ENCODE measurements at places on chromosomes 3 and 15.
A peak's percentile ranks its signal among the peaks of the same experiment; 100 is the strongest.

- peak; percentile 15 for DNase-seq
These were observed 1.7 kb downstream of the MEIS2 start for GRCh38 chr15:37098468-37099318.

GRCh38 chr3:29067007-29067406 lies 213.9 kb upstream of the RBMS3 start:
- DNase-seq, result no peak

DNA sequence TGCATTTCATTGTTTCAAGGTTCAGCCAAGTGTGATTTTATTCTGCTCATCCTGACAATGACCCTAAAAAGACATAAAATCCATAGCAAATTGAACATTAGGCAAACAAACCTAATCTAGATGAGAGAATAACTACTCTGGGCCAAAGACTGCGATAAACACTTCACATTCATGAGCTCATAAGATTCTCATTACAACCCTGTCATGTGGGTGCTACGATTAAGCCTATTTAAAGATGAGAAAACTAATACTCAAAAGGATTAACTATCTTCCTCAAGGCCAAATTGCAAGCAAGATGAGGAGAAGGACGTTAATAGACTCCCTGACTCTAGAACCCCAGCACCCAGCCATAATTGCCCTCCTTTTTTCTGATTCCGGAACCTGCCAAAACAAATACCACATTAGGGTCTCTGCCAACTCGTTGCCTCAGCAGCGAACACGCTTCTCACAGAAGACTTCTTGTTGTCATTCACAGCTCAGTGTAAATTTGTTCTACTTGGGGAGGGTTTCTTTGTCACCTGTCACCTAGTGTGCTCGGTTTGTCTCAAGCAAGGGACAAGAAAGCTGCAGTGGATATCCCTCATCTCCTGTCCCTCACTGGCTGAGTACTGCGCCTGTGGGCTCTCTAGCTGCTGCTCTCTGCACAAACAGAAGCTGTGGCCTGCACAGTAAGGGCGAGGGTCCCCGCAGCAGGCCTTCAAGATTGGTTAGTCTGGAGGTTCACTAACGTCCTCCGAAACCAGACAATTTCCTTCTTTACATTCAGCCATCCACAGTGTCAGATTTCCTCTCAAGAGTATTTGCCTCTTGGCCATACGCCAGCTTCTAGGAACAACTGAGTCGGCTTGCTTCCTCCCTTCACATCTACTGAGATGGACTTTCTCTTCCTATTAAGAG lies 200.0 kb upstream of the UBE2E2 start:
- peak; percentile 56 for DNase-seq

DNA sequence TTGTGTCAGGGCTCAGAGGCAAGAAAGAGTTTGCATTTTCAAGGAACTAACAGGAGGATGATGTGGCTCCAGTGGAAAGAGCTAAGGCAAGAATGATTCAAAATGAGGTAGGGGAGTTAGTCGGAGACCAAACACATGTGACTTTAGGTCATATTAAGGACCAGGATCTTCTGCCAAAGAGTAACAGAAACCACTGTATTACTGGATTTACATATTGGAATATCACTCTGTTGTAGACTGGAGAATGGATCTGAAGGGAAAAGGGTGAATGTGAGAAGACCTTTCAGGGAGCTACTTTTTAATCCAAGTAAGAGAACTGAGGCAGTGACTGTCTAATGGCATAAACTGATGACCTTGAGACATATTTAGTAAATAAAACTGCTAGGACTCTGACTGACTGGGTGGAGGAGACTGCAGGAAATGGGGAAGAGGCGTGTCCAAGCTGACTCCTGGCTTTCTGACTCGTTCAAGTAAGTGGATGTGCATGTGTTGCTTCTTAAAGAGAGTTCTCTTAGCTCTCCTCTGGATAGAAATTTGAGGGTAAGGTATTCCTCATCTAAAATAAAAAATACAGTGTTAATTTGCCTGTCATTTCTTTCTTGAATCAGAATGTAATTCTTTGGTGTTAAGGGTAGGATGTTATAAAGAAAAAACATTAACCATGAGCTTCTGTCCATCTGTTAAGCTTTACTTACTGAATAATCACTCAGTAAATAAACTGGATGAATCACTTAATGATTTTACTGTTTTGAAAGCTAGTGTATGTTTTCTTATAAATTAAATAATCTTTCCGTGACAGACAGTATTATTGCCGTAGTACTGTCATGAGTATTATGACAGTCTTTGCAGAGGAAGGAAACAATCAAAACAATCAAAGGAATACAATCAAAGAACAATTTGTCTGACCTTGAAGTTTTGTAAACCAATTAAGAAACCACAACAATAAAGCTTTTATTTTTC lies 58.3 kb upstream of the CFAP20DC start:
- peak; percentile 18 for DNase-seq

GRCh38 chr15:58447271-58448010 lies 15.7 kb downstream of the LIPC start:
- DNase-seq, result peak; percentile 60

DNA sequence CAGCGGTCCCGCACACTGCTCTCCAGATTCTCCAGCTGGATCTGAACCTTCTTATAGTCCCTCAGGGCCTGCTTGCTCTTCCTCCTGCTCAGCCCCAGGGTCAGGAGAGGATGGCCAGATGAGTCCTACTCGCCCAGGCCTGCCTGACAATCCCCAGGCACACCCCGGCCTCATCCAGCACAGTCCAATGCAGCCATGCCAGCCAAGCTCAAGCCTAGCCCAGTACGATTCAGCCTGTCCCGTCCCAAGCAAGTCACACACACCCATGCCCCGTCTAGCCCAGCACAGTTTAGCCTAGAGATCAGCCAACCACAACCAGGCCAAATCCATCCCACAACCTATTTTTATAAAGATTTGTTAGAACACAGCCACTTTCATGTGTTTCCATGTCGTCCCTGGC lies 16.8 kb downstream of the PLXNB1 start:
- no peak for DNase-seq

DNA sequence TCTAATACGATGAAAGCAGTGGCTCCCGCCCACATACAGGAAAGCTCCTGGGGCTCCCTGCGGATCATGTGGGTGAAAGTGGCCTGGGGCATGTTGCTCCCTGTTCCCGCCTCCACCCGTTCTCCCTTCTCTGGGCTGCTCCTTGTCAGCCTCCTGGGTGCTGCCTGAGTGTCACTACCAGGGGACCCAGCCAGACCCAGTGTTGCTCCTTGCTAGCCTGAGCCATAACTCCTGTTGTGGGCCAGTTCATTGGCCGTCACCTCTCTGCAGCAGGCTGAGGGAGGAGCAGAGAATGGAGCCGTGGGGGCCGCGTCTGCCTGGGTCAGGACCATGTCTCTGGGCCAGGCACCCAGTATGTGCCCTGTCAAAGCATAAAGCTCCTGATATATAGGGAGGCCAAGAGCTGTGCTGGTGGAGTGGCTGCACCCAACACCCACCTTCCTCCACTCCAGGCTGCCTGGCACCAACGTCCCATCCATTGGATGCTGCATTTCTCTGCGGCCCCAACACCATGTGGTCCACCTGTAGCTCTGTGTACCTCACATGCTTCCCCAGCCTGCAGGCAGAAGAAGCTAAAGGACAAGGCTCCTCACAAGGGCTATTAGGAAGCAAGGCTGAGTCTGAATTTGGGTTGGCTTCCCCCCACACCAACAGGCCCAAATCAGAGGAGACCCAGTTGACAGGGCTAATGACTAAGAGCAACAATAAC lies 40.5 kb downstream of the KLF13 start:
- no peak for DNase-seq

DNA sequence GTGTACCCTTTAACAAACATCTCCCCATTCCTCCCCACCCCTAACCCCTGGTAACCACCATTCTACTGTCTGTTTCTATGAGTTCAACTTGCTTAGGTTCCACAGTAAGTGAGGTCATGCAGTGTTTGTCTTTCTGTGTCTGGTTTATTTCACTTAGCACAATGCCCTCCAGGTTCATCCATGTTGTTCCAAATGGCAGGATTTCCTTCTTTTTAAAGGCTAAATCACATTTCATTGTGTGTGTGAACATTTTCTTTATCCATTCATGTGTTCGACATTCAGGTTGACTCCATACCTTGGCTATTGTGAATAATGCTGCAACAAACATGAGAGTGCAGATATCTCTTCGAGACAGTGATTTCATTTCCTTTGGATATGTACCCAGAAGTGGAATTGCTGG lies 62.7 kb downstream of the TJP1 start:
- DNase-seq, result no peak

GRCh38 chr3:68057637-68058320 lies 403.4 kb upstream of the SUCLG2 start:
- peak; percentile 9 for DNase-seq

- no peak for DNase-seq
These were observed 76.8 kb upstream of the SOX14 start for GRCh38 chr3:137687181-137687879.
